ENCODE measurements at places on chromosomes 2 and 18.

- no peak for DNase-seq
These were observed 36.4 kb downstream of the RAMP1 start for GRCh38 chr2:237895544-237896506.

- no peak for DNase-seq
These were observed 176.6 kb downstream of the METTL4 start for GRCh38 chr18:2394684-2395083.

DNA sequence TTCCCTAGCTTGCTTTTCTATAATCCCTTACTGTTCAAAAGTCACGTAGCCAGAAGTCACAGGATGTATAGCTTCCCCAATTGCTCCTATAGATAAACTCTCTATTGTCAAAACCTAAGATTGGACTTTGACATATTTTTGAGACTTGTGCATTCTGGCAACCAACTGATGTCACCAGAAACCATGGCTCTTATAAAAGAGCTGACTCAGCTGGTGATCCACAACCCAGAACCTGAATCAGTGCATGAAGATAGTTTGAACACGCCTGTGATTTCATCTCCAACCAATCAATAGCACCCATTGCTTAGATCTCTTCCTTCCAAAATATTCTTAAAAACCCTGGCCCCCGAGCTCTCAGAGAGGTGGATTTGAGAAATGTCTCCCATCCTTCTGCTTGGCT is 639.9 kb upstream of the PIK3C3 start:
- no peak for DNase-seq

DNA sequence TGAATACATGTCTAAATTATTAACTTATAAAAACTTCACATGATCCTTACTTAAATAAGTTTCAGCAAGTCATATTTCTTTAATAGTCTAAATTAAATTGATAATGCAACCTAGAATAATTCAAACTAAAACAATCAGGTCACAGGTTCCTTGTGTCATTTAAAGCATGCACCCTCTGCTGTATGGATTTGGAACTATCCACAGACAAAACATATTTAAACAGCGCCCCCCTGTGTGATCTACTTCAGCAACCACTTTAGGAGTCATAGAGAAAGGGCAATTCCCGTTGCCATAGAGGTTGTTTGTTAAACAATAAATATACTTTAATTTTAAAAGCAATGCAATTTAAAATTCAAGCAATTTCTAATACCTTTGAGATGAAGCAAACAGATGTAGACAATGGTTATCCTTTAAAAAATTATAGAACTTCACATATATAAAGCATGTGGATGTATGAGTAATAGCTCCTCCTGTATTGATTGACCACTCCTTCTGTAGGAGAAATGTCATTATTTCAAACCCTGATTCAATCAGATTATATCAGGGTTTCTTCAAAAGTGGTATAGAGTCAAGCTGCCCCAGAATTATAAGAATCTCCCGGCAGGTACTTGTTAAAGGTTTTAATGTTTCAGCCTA is 21.2 kb downstream of the GRB14 start:
- DNase-seq, result no peak

DNA sequence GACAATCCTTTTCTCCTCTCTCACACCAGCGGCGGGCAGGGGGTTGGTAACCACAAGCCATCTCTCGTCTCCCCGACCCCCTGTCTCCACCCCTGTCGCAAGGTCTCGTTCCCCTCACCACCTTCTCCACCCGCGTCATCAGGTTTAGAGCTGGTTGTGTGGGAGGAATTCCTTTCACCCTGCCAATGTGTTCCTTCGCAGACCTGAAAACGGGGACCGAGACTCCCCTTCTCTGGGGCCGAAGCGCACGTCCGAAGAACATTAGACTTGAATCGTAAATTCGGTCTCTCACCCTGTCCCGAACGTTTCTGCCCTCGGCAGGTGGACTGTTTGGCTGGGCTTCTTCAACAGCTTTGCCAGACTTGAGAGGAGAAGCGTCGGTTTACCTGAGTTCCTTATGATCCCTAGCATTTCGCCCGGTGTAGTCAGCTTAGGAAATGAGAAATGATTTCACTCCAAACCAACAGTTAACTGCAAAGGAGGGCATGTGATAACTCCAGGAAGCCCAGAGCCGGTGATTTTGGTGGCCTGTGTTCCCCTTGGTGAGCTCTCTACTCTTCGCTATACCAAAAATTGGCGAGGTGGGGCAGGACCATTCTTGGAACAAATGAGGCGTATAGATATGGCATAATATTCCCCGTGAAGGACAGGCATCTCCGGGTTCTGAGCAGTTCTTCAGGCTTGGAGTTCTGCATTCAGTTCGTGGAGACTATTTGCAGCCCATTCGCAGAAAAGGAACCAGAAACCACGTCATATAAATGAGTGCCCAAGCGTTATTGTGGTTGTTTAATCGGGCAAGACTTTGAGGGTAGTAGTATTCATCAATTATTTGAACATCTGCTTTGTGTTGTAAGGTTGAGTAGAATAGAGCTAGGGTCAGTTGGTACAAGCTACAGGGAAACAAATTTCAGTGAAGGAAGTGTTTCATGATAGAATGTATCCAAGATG is 694 bp downstream of the CFAP36 start:
- DNase-seq, result peak; percentile 44

DNA sequence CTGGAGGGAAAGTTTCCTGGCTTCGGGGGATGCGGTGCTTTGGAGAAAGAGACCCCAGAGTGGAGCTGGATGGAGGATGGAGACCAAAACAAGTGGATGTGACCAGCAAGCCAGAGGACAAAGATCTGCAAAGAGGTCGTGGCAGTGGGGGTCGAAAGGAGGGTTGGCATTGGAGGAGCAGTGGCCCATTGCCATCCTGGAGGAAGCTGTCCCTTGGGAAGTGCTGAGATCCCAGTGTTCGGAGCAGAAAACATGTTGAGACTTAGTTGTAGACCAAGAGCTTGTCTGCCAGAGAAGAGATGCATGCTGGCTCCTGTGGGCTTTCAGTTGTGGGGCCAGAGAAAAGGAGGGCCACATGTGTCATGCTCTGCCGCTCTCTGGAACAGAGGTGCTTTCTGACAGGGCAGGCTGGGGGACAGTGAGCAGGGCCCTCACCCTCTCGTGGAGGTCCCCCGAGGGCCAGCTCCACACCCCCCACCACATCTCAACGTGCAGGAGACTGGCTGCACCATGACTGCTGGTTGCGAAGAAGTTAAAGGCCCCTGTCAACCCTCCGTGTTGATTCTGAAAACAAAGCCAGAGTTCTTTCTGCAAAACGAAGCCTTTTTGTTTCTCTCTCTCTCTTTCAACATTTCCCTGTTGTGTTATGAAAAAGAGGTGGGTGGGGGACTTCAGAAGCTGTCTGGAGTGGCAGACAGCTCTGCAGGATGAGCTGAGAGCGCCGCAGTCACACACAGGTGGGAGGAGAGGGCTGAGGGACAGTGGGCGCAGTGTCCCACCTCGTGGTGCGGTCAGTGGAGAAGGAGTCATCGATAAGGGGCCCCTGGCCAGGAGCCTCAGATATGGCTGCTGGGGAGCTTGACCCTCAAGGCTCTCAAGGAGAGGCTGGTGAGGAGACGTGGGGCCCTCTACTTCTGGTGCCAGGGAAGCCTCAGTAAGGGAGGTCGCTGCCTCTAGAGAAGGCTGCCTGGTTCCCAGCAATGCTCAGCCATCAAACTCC is 77.6 kb upstream of the BCL2L11 start:
- DNase-seq, result no peak

- DNase-seq, result no peak
These were observed 11.8 kb upstream of the ATOH8 start for GRCh38 chr2:85741833-85742455.

DNA sequence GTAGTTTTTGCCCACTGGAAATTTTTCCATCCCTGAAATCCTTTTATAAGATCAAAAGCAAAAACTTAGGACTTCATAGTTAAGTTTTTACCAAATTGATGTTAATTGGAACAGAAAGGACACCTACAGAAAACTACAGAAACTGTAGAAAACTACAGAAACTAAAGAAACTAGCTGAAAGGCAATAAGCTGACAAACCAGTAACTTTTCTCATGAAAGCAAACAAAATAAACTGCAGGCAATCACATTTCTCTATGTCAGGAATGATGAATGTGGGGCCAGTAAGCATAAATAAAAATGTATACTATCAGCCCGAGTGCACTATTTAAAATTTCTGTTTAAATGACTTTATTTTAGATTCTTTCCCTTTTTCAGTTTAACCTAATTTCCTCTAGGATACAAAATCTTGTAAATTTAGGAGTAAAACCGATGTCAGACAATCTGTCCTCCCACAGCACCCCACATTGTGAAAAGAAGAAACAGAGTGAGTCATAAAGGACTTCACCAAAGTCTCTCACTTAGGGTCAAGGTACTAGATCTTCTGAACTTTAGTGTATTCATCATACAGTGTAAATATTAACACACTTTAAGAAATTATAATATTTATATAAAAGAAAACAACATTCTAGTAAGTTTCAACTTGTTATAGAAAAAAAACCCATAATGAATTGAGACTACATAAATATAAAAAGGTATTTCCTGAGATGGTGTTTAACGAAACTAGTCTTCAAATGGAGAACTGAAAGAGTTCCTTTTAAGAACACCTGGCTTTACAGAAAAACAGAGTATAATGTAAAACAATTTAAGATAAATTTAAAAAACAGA is 46.6 kb downstream of the USP40 start:
- DNase-seq, result no peak

DNA sequence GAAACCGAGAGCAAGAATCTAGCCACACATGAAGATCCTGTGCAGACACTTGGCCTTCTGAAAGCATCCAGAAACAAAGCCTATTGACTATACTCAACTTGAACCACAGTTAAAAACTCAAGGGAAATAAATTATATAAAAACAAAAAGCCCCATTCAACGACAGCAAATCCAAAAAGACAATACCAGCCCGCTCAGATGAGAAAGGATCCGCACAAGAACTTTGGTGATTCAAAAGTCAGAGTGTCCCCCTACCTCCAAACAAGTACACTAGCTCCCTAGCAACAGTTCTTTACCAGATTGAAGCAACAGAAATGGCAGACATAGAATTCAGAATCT is 163.2 kb downstream of the WDPCP start:
- no peak for DNase-seq

DNA sequence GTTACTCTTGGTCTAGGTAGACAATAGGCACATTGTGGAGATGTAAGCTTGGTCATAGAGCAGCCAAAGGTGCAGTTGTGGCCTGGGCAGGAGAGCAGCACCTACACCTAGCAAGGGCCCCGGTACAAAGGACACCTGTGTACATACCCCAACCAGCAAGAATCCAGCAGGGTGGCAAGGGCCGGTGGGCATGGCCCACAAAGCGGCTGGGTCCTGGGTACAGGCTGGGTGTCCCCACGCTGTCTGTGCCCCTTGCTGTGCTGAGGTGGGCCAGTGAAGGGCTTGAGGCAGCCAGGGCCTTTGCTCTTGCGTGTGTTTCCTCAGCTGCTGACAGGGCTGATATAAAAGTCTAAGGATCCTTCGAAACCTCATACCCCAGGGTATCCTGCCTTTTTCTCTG is 501.8 kb downstream of the EIPR1 start:
- no peak for DNase-seq

GRCh38 chr2:9806656-9807055 is 36.6 kb upstream of the TAF1B start:
- DNase-seq, result no peak

DNA sequence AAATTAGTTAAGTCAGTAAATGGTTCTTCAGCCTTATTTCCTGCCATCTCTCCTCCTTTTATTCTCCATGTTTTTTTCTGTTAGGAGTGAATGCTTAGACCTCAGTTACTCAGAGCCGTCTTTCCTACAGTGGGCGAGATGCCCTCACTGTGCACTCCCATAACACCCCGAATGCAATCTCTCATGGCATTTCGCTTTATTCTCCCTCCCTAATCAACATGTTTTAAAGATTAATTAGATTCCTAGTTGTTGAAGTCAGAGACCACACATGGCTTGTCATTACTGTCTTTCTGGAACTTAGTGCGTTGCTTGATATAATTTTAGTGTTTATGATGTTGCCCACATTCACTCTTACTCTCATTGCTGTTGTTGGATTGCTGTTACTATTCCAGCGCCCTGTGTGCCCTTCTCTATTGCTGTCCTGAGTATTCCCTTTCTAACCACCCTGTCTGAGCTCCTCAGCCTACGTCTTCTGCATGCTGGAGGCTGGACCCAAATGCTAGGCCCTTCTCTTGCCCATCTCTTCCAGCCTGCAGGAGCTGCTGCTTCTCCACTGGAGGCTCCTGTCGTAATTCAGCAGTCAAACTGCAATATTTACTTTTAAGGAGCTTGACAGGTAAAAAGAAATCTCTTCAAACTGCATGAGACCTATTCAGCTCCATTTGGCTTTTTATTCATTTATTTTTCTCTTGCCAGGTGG is 99.3 kb downstream of the MAP2 start:
- no peak for DNase-seq

DNA sequence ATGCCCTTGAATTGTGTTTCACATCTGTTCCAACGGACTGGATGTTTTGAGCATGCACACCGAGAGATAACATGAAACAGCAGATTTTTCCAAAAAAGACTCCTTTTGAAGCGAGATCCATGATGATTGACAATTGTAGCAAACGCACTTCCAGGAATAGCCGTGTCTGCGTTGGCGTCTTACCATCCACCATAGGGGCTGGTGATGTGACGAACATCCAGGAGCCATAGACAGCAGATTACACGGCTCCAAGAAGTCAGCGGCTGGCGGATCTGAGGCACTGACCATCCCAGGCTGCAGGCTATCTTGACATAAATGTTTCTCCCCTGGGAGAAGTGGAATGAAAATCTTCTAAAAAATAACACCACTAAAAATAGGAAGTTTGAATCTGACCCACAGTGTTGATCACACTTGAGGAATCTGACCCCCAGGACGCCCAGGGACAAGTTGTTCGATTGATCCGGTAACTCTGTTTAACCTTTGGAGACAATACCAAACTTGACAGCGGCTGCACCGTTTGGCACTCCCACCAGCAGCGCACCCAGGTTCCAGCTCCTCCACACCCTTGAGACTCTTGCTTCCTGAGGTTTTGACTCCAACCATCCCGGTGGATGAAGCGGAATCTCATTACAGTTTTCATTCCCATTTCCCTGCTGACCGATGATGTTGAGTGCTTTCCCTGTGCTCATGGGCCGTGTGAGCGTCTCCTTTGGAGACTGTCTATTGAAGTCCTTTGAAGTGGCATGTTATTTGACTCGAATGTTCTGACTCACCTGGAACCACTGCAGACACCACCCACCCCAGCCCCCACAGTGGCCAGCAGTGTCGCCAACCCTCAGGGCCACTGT is 140.0 kb upstream of the GPC1 start:
- DNase-seq, result no peak

DNA sequence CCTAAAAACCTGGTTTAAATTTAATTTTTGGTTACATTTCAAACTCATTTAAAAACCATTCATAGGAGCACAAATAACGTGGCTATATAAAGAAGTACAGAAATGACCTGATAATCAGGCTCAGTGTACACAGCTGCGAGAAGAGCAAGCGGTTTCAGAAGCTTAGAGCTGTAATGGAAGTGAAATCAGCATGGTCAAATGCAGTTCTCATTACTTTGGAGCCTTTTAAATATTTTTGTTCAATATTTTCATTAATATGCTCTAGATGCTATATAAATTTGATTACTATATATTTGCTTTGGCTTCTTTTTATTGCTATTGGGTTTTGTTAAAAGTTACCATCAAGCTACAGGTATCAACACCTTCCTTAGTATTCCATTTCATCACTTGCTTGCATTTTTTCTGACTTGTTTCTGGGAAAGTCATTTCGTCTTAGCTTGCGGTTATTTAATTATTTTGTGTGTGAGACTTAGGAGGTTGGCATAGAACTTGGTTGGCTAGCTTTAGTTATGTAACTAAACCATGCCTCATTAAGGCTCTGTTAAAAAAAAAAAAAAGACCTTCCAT is 58.7 kb downstream of the AFTPH start:
- DNase-seq, result no peak

GRCh38 chr2:230669386-230669950 is 43.2 kb upstream of the CAB39 start:
- no peak for DNase-seq
